ENCODE measurements at places on chromosomes 6 and 20.

DNA sequence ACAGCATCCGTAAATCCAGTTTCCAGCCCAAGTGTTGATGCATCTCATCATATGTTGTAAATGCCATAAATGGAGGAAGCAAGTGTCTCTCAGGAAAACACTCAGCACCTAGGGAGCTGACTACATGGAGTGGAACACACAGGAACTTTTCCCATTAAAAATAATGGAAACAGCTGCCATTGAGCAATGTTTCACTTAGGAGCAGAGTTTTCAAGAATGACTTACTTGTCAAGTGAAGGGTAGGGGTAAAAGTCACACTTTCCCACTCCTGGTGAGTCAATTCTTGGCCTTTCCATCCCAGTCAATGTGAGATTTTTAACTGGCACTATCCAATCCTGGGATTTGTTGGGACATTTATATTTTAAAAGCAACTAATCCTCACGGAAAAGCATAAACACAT, 119.4 kb upstream of the ASF1A start:
- no peak for DNase-seq

- no peak for DNase-seq
Observed at GRCh38 chr6:34239500-34239825, 2.8 kb downstream of the HMGA1 start.

DNA sequence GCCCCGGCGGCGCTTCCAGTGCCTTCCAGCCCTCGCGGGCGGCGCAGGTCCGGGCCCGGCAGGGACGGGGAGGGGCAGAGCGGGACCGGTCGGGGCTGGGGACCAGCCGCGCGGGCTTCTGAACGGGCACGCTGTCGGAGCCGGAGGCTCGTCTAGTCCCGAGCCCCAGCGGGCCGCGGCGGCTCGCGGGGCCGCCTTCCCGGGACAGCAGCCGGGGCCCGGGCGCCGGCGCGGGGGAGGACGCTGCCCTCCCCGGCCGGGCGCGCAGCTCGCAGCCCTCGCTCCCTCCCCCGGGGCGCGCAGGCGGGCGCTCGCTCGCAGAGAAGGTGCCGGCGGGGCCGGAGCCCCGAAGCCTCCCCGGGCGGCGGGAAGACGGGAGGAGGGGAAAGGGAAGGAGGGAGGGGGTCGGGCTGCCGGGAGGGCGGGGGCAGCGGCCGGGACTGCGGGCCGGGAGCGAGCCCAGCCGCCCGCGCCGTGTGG, 696 bp upstream of the SIRPA start:
- peak; percentile 89 for DNase-seq

DNA sequence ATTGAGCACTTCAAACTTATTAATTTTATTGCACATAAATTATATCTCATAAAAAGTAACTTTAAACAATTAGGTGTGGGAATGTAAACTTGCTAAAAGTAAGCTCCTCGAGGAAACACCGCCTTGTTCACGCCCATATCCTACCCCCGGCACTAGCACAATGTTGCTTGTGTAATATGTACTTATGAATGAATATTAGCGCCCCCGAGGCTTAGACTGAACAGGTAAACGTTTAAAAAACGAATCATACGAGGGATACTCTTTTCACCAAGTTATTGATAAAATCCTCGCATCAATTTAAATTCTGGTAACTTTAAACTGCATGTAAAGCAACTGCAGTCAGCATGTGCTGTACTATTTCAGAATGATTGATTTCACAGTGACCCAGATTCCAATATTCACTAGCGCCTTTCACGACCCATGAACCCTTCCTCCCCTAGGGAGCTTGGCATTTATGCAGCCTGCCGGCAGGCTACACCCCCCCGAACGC, 637 bp downstream of the TFB1M start:
- DNase-seq, result no peak

- no peak for DNase-seq
Observed at GRCh38 chr6:144123421-144123820, 26.9 kb upstream of the STX11 start.

- DNase-seq, result no peak
Observed at GRCh38 chr20:61499859-61500554, 247.9 kb downstream of the CDH4 start.
